ENCODE measurements at places on chromosomes 1 and 21.

DNA sequence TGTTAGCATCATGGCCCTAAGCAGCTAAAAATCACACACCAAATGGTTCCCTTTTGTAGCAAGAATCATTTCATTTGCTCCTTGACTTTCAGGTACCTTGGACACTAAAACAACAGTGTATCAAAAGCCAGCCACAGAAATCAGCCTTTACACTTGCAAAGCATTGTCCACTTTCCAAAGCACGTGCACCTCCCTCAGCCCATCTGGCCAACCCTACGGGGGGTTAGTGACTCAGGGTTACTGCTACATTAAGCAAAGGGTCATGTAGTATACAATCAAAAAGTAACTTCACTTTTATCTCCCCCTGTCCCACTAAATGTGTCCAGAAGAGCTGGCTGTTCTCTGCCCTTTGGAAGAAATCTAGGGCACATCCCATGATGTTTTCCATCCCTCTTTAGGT, 149.7 kb downstream of the HIVEP3 start:
- DNase-seq = no peak

GRCh38 chr1:202227997-202228401, 34.4 kb downstream of the LGR6 start:
- DNase-seq = no peak

DNA sequence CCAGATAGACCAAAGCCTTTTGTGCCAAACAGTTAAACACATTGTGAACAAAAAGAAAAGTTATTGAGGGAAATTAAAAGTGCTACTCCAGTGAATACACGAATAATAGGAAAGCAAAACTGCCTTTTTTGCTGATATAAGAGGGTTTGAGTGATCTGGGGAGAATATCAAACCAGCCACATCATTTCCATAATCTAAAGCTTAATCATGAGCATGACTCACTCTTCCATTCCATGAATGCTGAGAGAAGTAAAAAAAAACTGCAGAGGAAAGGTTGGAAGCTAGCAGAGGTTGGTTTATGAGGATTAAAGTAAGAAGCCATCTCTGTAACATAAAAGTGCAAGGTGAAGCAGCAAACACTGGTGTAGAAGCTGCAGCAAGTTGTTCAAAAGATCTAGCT, 350.6 kb upstream of the NCAM2 start:
- DNase-seq = no peak

GRCh38 chr1:53449693-53450092, 9.5 kb upstream of the DMRTB1 start:
- DNase-seq = no peak

- peak; percentile 89 for DNase-seq
These were observed 5.2 kb downstream of the CAPN9 start for GRCh38 chr1:230752407-230752806.

- peak; percentile 18 for DNase-seq
These were observed 129.7 kb downstream of the DUSP10 start for GRCh38 chr1:221612047-221612777.

GRCh38 chr21:46028573-46029091, 47.1 kb downstream of the COL6A1 start:
- no peak for DNase-seq

DNA sequence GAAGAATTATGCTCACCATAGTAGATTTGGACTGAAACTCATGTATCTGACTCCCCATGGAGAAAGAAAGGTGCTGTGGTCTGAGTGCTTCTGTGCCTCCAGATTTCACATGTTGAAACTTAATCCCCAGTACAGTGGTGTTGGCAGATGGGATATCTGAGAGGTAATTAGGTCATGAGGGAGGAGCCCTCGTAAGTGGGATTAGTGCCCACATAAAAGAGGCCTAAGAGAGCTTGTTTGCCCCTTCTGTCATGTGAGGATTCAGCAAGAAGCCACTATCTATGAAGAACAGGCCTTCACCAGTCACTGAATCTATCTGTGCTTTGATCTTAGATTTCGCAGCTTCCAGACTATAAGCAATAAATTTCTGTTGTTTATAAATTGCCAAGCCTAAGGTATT, 150.1 kb downstream of the PLPP3 start:
- peak; percentile 67 for DNase-seq

GRCh38 chr1:53361541-53361961, 33.7 kb upstream of the LRP8 start:
- no peak for DNase-seq

DNA sequence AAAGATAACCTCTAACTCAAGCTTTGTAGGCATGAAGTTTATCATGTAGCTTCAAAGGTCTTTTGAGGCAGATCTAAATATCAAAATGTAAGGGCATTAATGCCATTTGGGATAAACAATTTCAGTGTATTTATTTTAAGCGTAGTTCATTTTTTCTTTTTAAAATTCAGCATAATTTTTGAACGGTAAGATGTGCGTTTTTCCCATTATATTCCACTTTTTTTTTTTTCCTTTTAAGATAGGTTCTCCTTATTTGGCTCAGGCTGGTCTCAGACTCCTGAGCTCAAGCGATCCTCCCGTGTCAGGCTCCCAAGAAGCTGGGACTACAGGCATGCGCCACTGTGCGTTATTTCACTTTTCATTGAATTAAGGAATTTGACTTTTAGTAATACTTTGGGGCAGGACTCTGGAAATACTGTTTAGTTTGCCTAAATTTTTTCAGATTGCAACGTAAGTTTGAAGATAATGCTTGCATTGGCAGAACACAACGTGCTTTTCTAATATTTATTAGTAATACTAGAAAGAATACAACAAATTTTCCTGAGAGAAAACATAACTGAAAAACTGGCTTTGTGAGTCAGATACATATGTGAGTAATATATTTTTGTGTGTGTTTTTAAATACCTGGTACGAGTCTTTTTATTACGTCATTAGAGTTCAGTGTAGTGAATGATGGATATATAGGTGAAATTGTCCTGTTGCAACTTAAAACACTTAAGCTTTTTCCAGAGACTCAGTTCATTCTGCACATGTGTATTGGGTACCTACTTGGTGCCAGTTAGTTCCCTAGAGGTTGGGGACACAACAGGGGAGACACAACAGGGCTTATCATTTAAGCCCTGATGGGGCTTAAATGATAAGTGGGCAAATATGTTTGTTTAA, 2.2 kb downstream of the RALGPS2 start:
- no peak for DNase-seq

- DNase-seq = no peak
These were observed 46.5 kb downstream of the PRDM16 start for GRCh38 chr1:3115275-3116149.

DNA sequence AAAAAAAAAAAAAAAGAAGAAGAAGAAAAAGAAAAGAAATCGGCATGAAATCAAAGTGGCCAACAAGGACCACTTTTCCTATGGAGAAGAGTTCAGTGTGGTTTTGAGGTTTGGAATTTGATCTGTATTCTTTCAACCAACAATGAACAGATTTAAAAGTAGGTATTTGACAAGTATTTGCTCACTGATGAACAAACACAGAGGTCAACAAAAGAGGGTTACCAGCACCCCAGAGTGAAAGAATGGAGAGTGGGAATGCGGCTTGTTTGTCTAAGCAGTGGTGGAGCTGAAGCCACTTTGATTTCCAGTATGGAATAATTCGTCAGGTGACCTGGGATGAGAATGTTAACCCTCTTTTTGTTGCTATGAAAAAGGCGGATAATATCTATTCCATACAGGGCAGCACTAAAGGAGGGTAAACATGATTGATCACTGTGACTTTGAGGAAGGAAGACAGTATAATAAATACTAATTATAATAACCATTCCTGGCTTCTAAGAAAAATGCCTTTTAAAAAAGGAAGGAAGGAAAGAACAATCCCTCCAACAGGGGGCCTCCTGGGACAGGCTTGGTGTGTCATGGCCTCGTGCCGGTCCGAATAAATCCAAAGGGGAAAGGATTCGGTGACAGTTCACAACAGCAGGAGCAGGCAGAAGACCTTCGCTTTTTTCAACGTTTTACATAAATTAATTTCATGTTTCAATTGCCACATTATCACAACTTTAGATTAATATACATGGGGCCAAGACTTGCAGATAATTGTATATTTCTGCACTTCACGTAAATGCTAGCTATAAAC, 37.2 kb upstream of the SIM2 start:
- DNase-seq = peak; percentile 6

GRCh38 chr1:118902711-118903191, 85.4 kb downstream of the TBX15 start:
- DNase-seq = no peak

DNA sequence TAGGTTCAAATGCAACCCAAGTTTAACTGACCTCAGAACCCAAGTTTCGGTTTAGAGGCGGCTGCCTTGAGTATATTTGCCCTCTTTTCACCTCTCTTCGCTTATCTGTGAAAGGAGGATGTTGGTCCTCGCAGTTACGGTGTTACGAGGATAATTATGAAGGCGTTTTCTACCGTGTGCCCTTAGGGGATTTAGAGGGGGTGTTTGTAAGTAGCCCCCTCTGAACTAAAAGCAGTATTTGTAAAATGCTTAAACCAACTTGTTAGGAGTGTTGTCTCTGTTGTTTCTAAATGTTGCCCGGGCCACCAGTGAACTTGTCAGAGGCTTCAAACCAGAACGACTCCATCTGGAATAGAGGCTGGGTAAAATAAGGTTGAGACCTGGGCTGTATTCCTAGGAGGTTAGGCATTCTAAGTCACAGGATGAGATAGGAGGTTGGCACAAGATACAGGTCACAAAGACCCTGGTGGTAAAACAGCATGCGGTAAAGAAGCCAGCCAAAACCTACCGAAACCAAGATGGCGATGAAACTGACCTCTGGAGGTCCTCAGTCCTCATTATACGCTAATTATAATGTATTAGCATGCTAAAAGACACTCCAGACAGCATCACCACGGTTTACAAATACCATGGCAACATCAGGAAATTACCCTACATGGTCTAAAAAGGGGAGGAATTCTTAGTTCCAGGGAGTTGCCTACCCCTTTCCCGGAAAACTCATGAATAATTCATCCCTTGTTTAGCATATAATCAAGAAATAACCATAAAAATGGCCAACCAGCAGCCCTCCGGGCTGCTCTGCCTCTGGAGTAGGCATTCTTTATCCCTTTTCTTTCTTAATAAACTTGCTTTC, 1.0 kb upstream of the PSRC1 start:
- peak; percentile 59 for DNase-seq

GRCh38 chr1:115912116-115912515, 64.2 kb upstream of the SLC22A15 start:
- no peak for DNase-seq

DNA sequence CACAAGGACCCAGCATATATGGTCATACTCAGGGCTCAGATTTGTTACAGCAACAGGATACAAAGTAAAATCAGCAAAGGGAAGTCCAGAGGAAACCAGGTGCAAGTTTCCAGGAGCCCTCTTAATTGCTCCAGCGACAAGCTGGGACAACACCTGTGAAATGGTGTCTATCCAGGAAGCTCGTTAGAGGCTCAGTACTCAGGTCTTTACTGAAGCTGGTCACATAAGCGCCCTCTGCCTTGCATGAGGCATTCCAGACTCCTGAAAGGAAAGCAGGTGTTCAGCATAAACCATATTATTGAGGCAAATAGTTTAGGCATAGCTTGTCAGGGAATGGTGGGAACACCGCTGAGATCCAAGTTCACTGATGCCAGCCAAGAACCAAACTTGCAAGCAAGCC, 231.0 kb downstream of the SLC35F3 start:
- no peak for DNase-seq

- no peak for DNase-seq
These were observed 73.5 kb upstream of the WNT4 start for GRCh38 chr1:22216210-22216883.

DNA sequence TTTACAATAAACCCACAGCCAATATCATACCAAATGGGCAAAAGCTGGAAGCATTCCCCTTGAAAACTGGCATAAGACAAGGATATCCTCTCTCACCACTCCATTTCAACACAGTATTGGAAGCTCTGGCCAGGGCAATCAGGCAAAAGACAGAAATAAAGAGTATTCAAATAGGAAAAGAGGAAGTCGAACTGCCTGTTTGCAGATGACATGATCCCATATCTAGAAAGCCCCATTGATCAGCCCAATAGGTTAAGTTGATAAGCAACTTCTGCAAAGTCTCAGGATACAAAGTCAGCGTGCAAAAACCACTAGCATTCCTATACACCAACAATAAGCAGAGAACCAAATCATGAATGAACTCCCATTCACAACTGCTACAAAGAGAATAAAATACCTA, 235.5 kb downstream of the DPYD start:
- no peak for DNase-seq

DNA sequence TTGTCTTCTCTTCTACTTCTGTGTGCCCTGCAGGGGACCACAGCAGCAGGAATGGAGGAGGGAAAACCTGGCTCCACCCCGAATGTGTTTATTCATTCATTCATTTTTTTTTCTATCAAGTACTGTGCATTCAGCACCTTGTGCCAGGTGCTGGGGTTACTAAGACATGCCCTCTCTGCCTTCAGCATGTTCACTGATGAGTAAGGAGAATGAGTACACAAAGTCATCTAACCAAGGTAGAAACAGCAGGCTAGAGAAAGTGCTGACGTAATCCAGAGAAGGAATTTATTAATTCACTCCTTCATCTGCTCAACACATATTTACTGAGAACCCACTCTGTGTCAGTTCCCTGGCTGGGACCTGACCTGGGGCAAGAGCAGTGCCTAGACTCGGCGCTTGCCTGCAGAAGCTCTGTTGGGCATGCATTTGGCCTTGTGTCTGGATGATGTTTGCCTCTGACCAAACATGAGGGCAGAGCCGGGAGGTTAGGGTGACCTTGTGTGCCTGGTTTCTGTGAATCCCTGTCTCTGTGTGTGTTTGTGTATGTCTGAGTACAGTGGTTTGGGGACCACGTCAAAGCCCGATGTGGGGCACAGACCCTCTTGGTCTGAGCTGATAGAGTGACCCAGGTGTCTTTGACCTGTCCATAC, 3.3 kb upstream of the MYOG start:
- no peak for DNase-seq

DNA sequence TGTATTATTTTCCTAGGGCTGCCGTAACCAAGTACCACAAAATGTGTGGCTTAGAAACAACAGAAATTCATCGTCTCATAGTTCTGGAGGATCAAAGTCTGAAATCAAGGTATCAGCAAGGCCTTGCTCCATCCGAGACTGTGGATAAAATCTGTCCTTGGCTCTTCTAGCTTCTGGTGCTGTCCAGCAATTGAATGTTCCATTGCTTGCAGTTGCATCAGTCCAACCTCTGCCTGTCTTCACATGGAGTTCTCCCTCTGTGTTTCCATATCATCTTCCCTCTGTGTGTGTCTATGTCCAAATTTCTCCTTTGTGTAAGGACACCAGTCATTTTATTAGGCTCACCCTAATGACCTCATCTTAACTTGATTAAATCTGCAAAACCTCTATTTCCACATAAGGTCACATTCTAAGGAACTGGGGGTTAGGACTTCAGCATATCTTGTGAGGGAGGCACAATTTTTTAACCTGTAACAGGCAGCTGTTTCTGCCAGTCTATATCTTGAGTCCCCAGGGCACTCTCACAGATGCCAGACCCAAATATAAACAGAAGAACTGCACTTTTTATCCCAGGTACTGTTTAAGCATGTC, 84.2 kb downstream of the ERG start:
- no peak for DNase-seq

DNA sequence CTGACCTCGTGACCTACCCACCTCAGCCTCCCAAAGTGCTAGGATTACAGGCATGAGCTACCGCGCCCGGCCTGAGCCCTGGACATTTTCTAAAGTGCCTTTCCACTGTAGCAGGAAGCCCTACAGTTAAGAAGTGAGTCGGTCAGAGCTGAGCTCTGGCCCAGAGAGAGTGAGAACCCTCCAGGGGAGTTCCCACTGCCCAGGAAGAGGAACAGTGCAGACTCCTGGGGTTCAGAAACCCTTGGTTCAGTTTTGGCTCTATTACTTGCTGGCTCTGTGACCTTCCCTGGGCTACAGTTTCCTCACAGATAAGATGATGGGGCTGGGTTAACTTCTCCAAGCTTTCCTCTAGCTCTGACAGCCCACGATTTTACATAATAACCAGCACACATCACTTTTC, 20.9 kb downstream of the SLC9A1 start:
- DNase-seq = no peak
